ENCODE measurements at places on chromosomes 2 and 18. TPM values are rescaled to one million over a fixed set of nuclear protein-coding genes. Genes with fewer than 3 reads are reported as not detected.

GRCh38 chr18:8749492-8749891, 44.1 kb downstream of the MTCL1 start:
- no peak for DNase-seq

DNA sequence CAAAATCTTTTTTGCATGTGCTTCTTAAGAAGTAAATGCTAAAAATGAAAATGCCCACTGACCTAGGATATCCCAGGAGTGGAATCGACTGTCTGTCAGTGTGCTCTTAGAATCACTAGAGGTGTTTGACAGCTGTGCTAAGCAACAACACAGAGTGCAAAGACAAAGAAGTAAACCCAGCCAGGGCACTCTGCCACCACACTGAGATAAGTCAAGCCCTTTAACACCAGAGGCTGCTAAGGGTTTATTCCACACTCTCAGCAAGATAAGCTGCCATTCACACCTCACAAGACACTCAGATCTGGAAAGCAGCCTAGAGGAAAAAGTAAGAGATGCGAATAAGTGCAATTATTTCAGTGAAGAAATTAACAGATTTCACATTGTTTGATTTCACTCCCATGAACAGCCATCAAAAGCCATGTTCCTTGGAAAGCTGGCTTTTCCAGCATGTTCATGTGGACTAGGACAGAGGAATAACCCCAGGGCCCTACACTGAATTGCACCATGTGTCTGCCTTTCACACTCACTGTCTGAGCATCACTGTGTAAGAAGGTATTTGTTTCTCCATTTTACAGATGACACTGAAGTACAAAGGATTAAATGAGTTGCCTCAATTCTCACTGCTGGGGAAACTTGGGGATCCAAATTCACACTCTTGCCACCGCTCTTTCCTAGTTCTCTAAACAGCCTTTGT, 6.0 kb upstream of the BMP10 start:
- DNase-seq: no peak

DNA sequence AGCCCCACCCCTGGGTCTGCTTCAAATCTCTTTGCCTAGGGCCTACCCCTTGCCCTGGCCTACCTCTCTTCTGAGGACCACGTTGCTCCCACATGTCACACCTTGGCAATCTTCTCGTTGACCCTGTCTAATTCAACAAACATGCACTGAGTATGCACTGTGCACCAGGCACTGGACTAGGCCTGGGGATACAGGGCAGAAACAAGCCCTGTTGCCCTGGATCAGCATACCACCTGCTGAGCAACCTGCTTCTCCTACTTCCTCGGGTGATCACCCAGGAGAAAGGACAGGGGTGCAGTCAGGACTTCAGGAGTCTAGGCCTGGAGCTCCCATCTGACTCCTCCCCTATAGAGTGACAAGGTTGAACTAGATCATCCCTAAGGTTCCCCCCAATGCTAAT, 9.7 kb downstream of the WNT10A start:
- no peak for DNase-seq

DNA sequence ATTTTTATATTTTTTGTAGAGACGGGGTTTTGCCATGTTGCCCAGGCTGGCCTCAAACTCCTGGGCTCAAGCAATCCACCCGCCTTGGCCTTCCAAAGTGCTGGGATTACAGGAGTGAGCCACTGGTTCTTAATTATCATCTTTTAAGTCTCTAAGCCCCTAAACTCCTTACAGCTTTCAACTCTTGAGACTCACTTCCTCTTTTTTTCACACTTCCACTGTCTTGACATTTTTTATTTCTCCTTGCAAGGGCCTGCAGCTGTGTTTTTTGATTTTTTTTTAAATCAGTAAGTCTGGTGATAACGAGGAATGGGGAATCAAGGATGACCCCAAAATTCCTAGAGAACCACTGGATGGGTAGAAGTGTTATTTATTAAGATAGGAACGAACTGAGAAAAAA, 8.6 kb upstream of the ABCB11 start:
- no peak for DNase-seq

GRCh38 chr2:3539836-3540235, 18.3 kb downstream of the RNASEH1 start:
- no peak for DNase-seq

DNA sequence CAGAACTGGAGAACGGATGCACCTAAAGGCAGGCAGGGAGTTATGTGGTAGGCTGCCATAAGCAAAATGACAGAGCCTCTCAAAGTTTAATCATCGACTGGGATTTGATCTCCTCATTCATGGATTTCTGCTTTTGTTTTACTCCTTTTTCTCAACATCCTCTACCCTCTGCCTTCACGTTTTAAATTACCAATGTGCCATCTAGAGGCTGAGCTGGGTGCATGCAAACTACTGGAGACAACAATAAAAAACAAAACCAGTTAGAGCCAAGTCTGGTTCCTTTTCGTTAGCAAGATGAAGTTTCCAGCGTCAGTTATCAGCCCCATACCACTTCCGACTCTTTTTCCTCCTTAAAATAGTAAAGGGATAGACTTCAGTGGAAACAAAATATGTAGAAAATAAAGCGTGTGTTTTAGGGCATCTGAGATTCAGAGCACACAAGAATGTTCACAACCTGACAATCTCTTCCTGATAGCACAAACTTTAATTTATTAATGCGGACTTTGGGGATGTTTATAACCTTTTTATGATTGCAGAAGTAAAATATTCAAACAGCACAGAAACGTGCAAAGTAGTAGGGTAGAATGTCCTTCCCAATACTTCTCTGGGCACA, 117.0 kb downstream of the LAMA1 start:
- no peak for DNase-seq

GRCh38 chr2:190618030-190618429, 30.9 kb upstream of the NAB1 start:
- DNase-seq: no peak

Gene UGT1A5
- total RNA-seq: not detected

Gene LMAN2L
- 4.0 TPM for total RNA-seq

Gene SKA1
- 1.1 TPM for total RNA-seq

Gene MROH2A
- total RNA-seq: not detected

Gene FAM110C
- 1.3 TPM for total RNA-seq

Gene CNRIP1
- total RNA-seq: 0.39 TPM

Measured in natural killer cell (primary cell).